Astrocyte of the cerebellum (primary cell): ENCODE measurements at places on chromosomes 5 and 9.

DNA sequence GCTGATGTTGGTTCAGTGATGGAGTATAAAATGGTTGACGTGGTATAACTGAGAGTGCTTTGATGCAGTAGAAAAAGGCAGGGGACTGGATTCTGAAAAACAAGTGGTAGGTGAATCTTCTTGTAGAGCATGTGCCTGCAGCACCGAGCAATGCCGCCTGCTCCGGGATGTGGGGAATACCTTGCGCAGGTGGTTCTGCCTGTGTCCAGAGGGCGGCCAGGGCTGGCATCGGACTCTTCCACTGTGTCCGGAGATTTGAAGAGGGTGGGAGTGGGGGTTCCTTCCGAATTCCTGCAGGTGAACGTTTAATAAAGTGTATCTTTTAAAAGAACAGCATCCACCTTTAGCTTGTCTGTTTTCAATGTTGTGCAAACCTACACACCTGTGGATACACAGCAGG, 238.0 kb downstream of the FANCC start:
- DNase-seq: no peak

GRCh38 chr9:84823421-84824271, 154.1 kb downstream of the NTRK2 start:
- peak; percentile 22 for DNase-seq

GRCh38 chr9:1473956-1474634, 423.9 kb downstream of the DMRT2 start:
- no peak for DNase-seq

- DNase-seq: no peak
Observed at GRCh38 chr5:54725391-54726280, 208.1 kb downstream of the SNX18 start.

GRCh38 chr9:132663117-132663516, 6.7 kb downstream of the DDX31 start:
- DNase-seq: no peak

GRCh38 chr5:31086839-31087415, 106.6 kb upstream of the CDH6 start:
- no peak for DNase-seq

- no peak for DNase-seq
Observed at GRCh38 chr5:14187660-14188059, 44.5 kb downstream of the TRIO start.
